ENCODE measurements at places on chromosomes 4 and X.

DNA sequence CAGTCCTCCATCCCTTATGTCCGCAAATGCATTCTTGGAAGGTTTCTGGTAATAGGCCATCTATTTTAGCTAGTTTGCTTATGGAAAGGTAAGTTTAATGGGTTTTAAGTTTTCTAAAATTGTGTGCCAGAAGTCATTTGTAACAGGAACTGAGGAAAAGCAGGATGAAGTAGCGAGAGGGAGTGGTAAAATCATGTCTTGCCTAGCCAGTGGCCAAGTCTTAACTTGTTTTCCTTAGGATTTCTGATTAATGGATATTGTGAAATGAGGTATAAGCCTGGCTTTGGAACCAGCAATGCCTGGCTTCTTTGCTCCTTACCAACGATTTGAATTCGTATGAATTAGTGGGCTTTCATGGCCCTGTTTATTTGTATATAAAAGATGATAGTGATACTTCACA, 7.3 kb downstream of the SEC24B start:
- no peak for DNase-seq

- DNase-seq, result no peak
Measured at GRCh38 chr4:38920186-38920585, 52.6 kb downstream of the FAM114A1 start.

DNA sequence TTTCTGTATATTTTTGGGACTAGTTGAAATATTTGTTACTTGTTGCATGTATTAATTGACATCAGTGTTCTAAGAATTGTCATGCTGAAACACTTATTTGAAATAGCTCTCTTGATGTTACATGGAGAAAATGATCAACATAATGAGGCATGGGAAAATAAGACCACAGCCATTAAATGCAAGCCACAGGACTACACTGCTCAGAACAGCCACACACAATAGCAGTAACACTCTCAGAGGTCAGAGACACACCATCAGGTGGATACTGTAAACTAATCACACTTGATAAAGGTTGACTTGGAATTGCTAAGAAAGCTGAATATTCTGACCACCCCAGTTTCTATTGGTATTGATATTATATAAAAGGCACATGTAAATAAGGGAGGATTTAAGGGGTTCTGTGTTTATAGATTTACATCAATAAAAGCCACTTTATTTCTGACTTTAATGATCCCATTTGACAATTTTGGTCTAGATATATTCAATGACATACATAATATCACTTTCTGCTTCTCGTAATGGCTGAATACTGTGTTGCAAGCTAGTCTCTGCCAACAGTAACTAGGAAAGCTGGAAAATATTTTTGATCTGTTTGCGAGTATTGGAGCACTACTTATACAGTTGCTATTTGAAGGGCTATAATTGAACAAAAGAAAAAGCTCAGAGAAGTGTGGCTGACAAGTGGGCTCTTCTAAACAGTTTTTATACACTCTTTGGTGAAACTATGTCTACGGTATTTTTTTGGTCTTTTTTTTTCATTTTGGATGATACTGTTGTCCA, 876.5 kb upstream of the INTU start:
- no peak for DNase-seq

GRCh38 chr4:24105327-24106038, 215.6 kb upstream of the PPARGC1A start:
- no peak for DNase-seq

DNA sequence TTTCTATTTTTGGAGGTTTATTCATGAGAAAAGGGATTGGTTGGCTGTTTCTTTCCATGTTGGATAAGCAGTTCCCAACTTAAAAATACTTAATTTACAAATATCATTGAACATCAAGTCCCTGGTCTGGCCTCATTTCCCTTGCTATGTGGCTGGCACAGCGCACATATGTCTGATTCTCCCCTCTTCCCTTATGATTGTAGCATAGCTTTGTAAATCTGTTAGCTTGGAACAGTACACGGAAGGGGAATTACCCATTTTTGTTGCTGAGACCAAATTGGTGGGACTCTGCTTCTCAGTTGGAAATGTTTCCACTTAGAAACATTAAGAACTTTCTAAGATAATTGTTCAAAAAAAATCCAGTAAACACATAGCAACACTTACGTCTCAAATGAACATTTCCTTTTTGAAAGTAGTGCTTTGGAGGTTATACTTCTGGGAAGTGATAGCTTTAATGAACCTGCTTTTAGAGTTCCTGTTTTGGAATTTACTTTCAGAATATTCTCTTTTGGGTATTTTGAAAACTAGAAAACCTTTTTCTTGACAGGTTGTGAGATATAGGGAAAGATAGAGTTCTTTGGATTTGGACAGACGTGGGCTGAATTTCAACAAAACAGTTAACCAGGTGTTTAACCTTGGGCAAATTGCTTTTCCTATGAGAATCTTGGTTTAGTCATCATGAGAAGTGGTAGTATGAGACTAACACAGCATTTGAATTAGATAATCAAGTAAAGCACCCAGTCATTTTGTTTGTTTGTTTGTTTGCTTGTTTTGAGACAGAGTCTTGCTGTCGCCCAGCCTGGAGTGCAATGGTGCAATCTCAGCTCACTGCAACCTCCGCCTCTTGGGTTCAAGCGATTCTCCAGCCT, 47.3 kb downstream of the STIM2 start:
- DNase-seq, result no peak

DNA sequence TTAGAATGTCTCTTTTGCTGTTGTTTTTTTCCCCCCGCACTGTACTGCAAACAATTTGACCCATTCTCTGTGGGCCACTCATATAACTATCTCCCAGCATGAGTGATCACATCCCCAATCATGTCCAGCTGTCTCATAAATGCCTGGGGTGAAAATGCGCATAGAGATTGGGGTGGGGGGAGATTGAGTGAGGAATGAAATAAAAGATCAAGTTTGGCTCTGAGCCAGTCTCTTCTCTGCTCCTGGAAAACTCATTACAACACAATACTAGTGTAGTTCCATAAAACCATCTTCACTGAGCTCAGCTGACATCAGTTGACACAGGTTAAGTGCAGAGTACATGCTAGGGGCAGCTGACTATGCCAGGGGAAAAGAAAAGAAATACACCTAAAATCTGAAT, 96.9 kb downstream of the EGF start:
- DNase-seq, result no peak

DNA sequence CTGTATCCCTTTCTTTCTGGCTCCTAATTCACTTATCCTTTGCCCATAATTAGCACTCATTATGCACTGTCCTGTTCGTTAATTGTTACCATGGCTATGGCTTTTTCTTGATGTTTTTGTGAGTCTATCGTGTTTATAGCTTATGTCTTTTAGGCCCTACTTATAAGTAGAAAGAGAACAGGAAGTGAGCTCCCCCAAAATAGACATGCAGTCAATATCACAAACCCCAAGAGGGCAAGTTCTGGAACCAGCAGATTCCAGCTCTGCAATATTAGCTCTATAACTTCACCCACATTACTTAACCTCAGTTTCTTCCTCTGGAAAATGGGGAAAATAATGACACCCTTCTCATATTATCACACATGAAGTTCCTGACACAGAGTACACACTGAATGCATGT, 7.4 kb upstream of the HS3ST1 start:
- no peak for DNase-seq

- no peak for DNase-seq
Measured at GRCh38 chrX:119790977-119791436, 423 bp downstream of the RPL39 start.

DNA sequence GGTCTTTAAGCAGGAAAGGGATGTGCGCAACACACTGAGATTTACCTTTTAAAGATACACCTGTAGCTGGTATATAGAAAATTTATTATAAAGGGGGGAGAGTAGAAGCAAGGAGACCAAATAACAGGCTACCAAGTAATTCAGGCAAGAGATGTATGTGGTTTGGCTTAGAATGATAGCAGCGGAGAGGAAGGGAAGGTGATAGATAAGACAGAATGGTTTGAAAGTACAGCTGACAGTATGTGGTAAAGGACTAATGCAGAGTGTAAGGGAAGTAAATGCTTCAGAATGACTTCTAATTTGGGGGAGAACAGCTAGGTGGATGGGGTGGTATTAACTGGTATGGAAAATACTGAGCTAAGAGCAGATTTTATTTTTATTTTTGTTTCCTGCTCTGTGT, 308.9 kb downstream of the ANTXR2 start:
- no peak for DNase-seq

GRCh38 chr4:99361899-99362275, 9.3 kb upstream of the ADH1C start:
- DNase-seq, result no peak

DNA sequence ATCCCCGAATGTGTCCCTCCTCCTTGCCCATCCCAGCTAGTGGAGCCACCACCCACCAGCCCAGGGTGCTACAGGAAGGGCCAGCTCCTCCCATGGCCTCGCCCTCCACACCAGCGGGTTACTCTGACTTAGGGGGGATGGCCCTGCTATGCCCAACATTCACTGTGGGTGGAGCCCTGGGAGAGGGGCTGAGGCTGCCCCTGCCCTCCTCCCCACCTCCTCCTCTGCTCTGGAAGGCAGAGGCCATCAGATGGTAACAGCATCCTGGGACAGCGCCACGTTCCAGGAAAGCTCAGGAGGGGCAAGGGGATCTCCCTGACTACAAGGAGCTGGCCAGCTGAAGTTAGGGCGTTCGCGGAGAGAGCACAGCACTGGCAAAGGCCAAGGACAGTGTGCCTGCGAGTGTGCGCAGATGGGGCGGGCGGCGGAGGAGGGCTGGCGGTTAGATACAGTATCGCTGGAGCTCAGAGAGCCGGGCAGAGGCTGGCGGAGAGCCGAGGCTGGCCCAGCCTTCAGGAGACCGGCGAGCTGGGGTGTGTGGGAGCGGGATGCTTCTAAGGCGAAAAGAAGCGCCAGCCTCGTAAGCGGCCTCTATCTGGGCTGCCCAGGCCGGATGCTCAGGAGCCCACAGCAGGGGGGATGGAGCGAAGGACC, 1.5 kb downstream of the JAKMIP1 start:
- DNase-seq, result no peak

GRCh38 chr4:133863153-133863552, 338.4 kb downstream of the PABPC4L start:
- no peak for DNase-seq

- DNase-seq, result no peak
Measured at GRCh38 chr4:20882500-20882899, 182.2 kb downstream of the PACRGL start.

- no peak for DNase-seq
Measured at GRCh38 chr4:140180577-140180976, 26.6 kb upstream of the MAML3 start.

DNA sequence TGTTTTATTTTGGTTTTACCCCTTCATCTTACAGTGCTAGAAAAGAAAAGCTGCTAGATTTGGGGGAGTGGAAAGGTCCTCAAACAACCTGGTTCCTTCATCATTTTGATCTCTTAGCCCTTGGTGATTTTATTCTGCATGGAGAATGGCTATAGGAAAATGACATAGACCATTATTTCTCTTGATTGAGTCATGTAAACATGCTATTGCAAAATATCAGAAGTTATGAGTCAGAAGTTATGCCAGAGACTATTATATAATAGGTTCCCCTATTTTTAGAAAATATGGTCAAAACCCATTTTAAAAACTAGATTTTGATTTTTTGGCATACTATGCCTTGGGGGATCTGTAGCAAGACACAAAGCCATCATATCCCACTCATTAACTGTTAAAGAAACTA, 83.7 kb upstream of the FAM9C start:
- peak; percentile 58 for DNase-seq
